Activated CD4-positive, alpha-beta T cell treated with anti-CD3 and anti-CD28 coated beads for 24 hours (primary cell): ENCODE measurements at places on chromosomes 13 and 19.

DNA sequence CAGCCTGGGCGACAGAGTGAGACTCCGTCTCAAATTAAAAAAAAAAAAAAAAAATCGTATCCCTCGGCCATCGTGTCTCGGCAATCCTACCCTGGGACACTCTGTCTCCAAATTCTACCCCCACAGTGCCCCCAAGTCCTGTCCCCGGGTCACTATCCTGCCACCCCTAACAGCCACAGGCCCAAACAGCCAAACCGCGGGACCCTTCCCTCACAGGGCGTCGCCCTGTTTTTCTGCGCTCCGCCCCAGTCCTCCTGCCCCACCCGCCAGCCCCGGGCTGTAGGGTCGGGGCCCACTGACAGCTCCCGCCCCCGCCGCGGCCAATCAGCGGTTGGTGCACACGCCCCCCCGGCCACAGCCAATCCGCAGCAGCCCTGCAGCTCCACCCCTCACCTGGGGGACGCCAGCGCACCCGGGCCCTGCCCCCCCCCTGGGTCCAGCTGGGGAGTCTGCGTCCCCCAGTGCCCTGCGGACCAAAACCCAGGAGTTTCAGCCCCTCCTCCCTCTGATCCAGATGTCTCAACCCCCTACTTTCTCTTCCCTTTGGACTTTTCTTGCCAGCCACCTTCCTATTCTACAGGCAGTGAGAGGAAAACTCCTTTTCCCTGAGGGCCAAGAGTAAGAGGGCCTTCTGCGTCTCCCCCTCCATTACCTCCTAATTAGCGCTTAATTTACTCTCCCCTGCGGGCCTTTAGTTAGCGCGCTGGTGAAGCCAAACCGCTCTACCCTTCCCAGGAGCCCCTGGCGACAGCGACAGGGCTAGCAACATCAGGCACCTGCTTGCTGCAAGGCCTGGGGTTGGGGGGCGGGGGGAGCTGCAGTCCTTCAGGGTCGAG, 1.5 kb upstream of the BCAT2 start:
- peak; percentile 59 for DNase-seq

DNA sequence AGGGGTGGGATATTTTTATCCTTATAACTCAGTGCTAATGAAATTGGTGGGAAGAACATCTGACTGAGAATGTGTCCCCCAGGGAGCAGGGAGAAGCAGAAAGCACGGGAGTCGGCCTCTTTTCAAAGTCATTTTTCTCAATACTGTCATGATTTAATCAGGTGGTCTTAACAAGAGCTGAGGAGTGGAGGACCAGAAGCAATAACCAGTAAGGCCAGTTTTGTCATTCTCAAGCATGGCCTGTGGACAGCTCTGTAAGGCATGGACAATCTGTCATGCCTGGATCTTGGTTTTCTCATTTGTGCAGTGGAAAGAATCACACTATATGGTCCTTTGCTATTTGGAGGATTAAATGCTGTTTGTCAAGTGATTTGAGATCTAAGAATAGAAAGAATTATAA, 99.7 kb downstream of the TNFSF11 start:
- no peak for DNase-seq

DNA sequence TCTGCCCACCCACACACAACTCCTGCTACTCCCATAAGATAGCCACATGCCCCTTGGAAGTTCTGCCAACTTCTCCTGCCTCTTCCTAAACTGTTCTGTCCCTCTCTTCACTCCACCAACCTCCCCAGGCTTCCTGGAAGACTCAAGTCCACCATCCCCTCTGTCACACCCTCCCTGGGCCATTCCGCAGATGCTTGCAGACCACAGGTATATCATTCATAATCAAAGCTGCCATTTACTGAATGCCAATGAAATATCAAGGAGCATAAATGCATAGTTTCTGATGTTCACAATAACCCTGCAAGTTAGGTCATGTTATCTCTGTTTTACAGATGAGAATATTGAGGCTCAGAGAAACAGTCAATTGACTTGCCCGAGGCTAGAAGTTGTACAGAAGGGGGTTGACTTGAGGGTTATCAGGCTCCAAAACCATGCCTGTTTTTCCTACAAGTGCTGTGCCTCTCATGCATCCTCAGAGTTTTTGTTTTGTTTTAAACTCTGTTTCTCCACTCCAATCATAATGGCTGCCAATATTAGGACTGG, 135.6 kb downstream of the SLC7A1 start:
- DNase-seq: no peak

DNA sequence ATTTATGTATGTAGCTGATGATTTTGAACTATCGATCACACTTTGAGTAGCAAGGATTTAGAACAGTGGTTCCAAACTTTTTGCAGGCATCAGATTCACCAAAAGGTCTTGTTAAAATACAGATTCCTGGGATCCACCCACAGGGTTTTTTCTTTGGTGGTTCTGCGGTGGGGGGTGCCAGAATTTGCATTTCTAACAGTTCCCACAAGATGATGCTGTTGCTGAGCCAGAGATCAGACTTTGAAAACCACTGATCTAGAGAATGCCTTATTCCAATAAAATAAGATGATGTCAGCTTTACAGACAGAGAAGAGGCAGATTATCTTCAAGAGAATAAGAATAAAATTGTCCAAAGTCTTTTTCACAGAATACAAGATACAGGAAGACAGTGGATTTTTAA, 80.9 kb upstream of the SHISA2 start:
- no peak for DNase-seq

GRCh38 chr13:75217949-75218348, 264.0 kb downstream of the TBC1D4 start:
- DNase-seq: no peak

DNA sequence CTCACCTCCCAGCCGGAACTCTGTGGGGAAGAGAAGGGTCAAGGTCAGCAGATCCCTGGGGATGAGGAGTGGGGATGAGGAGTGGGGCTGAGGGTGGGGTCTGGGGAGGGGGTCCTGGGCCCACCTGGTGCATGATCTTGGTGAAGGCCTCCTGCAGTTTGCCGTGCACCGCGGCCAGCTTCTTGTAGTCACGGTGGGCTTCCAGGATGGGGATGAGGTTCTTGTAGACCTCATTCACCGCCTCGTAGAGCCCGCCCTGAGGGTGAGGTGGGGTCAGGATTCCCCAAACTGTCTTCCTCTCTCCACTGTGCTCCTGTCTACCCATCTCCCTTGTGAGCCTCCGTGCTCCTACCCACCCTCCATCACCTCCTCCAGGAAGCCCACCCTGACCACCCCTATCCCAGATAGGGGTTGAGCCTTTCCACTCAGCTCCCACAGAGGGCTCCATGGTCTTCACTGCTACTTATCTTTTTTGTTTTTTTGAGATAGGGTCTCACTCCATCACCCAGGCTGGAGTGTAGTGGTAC, 6.8 kb upstream of the KANK2 start:
- DNase-seq: no peak

- no peak for DNase-seq
Measured at GRCh38 chr13:98504029-98504351, 72.9 kb downstream of the STK24 start.

- no peak for DNase-seq
Measured at GRCh38 chr13:114140906-114141250, 8.5 kb upstream of the RASA3 start.

DNA sequence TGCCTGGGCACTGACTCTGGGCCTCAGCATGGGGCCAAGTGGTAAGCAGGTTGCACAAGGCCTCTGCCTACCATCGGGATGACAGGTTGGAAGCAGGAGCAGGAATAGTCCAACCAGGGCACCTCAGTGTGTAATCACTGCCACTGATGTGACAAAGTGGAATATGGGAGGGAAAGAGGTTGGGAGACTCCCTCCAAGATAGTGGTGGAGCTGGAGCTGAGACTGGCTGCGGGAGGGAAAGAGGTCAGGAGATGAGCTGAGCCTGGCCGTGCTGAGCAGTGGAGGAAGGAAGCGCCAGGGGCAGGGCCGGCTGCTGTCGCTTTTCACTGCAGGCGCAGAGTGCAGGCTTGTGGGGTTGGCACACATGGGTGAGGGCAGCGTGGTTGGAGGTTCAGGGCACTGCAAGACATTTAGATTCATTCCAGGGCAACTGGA, 6.8 kb downstream of the UPF3A start:
- DNase-seq: no peak

GRCh38 chr13:106917024-106917571, 349.2 kb upstream of the ARGLU1 start:
- no peak for DNase-seq

DNA sequence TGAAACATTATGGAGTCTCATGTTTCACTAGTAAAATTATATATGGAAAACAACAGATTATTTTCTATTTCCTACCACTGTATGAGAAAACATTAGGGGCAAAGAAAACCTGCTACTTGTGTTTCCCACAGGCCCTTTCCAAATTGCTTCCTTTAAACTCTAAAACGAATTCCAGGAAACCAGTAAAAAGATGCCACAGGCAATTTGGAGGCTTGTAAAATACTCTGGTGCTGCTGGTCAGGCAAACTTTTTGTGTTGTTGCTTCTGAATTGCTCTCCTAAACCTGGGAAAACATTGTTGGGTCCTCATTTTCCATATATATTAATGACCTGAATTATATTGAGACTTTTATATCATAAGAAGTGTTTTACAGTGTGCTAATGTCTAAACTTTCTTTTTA, 141.5 kb downstream of the TDRD3 start:
- DNase-seq: no peak

DNA sequence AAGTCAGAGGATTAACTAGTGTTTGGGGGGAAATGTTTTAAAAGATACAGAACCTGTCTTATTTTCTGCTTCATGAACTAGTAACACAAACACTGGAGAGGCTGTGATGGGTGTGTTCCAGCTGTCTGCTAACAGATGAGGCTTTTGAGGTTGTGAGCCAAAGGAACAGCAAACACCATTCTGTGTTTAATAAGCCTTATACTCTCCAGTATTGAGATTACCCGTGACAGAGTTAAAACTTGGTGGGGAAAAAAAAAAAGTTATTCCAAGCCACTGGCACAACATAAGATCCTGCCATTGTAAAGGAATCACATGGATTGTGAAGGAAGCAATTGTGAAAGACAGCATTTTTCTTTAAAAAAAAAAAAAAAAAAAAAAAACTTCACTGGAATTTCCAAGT, 48.4 kb downstream of the KCTD12 start:
- DNase-seq: no peak

DNA sequence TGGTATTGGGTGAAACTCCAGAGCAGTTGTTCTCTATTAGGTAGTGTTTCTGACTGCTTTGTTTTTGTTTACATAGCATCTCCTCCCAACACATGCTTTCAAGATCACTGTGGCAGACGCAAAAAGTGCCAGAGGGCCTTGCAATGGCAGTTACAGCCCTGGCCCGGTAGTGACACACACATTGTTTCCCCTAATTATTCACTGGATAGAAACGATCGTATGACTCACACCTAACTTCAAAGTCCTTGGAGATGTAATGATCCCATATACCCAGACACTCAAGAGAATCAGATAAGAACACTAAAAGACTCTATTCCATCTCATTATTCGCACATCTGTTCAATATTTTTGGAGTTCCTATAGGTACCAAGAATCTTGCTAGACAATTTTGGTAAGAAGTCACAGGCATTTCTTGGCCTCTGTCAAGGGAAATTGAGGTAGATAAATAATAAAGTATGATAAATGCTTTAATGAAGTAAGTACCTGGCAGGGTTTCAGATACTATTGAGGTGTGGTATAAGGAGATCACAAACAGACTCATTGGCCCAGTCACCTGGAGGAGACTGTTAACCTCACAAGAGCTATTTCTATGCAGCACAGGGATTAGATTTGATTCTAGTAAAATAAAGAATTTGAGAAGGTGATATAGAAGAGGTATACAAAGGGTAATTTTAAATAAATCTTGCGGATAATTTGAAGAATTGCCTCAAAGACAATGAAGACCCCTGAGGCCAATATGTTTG, 485.3 kb downstream of the SLITRK6 start:
- no peak for DNase-seq

DNA sequence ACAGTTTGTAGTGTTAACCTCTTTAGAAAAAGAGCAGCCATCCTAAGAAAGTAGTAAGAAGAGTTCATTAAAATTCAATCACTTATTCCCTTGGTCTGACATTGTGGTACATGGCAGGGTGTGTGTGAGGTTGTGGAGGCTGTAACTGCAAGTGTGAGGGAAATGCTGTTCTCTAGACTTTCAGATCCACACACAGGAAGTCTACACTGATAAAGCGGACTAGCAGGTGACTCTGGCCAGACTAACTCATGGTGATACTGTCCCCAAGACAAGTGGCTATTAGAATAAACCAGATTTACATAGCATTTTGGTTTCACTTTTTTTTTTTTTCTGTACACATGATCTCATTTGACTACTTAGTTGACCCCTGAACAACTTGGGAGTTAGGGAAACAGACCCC, 10.0 kb downstream of the MTIF3 start:
- DNase-seq: no peak

DNA sequence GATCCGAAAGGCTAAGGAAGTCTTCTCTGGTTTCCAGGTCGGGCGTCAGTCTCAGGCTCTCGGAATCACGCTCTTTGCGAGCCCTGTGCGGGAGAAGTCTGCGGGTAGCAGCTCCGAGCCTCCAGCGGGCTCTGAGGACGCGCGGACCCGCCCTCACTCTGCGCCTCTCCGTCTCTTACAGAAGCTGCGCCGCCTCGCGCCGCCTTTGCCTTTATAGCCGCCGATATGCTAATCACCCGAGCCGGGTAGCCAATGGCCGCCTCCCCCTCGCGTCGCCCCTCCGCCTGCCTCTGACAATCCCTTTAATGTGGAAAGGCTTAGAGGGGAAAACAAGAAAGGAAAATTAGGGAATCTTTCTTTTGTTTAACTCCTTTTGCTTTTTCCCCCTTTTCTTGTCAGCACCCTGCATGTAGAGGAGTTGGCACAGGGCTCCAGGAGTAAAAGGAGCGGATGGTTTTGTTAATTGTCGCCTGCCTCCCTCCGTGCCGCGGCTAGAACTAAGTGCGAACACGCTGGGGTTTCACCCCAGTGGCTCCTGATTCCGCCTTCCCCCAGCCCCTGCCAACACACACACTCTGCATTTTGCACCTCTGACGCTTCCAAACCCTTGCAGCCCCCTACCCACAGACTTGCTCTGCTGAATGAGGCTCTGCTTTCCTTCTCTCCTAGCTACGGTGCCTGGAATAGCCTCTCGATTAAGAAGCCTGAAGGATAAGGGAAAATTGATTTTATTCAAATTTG, at the start of gene PCDH8:
TSS of gene PCDH8 (minus strand) at position 186 of the 741 bp plus-strand sequence. CDS start 204 bp downstream, outside the sequence.
- DNase-seq: no peak

DNA sequence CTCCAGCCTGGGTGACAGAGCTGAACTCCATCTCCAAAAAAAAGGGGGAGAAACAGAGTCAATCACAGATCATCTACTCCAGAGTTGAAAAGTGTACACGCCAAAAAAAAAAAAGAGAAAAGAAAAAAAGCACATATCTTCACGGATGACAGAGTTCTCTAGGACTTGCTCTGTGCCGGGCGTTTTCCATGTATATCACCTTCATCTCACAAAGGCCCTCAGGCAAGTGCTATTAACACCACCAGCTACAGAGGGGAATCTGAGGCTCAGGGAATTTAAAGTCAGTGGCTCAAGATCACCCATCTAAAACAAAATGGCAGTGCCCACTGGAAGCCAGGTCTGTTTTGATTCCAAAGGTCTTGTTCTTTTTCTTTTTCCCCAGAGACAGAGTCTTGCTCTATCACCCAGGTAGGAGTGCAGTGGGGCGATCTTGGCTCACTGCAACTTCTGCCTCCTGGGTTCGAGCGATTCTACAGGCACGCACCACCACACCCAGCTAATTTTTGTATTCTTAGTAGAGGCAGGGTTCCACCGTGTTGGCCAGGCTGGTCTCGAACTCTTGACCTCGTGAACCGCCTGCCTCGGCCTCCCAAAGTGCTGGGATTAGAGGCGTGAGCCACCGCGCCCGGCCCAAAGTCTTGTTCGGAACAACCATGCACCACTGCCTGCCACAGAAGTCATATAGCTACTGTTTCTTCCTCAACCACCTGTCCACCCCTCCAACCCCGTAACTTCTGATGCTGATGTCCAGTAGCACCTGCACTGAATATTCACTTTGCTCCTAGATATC, 42.2 kb downstream of the SAE1 start:
- DNase-seq: no peak

- DNase-seq: no peak
Measured at GRCh38 chr19:45502111-45502510, 3.9 kb downstream of the PPM1N start.
